ENCODE measurements at places on chromosomes 12 and 14.

DNA sequence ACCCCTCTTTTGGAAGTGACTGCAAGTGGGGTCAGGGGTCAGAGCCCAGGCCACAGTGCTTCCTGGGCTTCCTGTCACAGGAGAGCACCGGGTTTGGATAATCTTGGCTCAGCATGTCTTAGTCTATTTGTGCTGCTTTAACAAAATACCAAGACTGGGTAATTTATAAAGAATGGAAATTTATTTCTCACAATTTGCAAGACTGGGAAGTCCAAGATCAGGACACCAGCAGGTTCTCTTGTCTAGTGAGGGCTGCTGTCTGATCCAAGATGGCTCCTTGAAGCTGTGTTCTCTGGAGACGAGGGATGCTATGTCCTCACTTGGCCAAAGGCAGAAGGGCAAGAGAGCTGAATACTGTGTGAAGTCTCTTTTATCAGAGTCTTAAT is 74.1 kb downstream of the RIN3 start:
- no peak for DNase-seq

- DNase-seq = no peak
Measured at GRCh38 chr12:28830491-28830890, 318.6 kb upstream of the FAR2 start.

- DNase-seq = no peak
Measured at GRCh38 chr12:42908712-42909111, 319.2 kb upstream of the PRICKLE1 start.

DNA sequence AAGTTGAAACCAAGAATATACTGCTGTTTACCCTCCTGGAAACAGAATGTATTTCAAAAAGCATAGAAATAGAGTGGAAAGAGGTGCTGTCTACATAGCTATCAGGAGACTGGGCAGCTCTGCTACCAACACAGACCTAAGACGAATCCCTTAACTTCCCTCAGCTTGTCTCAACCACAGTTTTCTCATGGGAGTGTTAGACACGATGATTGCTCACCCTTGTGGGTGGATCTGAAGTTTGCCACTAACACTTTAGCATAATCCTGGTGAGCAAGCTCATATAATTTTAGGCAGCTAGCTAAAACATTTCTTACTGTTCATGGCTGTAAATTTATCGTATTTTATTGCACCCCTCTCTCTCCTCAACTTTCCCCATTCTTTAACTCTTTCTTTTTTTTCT is 38.5 kb downstream of the C12orf75 start:
- no peak for DNase-seq

GRCh38 chr14:103031566-103031911 is 25.8 kb downstream of the CDC42BPB start:
- no peak for DNase-seq

DNA sequence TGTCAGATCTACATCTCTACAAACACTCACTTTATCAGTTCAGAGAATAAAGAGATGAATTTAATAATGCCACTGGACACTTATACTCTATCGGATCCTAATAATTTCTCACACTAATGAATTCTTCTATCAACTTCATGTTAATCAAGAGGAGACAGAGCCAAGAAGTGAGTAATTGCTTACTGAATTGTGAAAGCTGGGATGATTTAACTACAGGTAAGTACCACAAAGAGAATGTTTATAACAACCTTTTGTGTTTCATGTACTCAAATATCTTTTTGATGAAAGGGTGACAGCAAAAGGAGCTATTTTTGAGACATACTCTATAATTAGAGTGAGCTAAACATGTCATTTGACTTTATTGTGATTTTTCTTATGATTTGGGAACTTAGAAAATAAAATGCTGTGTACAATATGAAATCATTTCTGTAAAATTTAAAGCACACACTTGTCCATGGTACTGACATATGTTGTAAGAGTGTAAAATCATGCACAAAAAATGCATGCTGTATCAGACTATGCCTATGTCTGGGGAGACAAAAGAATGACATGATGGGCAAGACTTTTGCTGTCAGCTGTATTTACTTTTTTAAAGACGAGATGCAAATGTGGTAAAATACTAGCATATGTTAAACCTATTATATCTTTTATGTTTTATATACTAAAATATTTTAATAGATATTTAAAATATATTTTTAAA is 361.2 kb downstream of the CCER1 start:
- no peak for DNase-seq
